ENCODE measurements at places on chromosomes 5 and 9. TPM values are rescaled to one million over a fixed set of nuclear protein-coding genes. Genes with fewer than 3 reads are reported as not detected.

GRCh38 chr9:110638381-110638954 is 30.1 kb upstream of the MUSK start:
- no peaks in the 10 kb centered on the region for H3K27me3 ChIP-seq
- no peaks in the 10 kb centered on the region for H3K4me1 ChIP-seq
- no peaks in the 10 kb centered on the region for H3K36me3 ChIP-seq

The SREK1 gene
- 33.7 TPM for total RNA-seq

DNA sequence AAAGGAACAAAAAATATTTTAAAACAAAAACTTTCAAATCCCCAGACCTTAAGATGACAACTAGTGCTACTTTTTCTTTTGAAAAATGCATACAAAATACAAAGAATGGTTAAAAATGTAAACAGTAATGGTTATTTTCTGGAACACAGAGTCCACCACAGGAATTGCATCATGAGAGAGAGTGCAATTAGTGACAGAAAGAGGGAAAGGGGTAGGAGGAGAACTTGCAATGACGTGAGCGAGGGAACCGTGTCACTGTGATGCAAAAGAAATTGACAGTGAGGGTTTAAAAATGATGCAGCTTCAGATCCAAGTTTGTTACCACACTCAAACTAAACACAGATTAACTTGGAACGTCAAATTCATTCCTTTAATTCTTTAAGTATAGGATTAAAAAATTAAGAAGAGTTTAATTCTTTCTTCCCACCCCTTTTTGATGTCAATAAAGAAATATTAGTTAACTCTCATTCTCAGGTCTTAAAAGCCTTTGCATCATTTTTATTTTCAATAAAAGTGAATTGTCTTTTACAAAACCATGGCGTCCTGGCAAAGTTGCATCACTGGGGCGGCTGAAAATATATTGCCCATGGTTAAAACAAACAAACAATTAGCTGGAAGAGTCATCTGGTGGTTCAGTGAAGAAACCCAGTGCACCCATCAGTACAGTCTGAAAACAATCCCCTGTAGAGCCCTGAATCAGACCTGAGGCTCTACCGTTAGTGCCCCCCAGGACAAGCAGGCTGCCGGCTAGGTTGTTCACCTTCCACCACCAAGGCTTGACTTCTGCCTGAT is 39.5 kb downstream of the MACROH2A1 start:
- H3K27me3 ChIP-seq: no peaks in the 10 kb centered on the region
- H3K4me3 ChIP-seq: no peak overlapping the region
- H3K27ac ChIP-seq: no peak overlapping the region
- peaks cover 85% of the 10 kb centered on the region for H3K36me3 ChIP-seq

GRCh38 chr5:142826741-142827492 is 56.7 kb downstream of the ARHGAP26 start:
- peak; percentile 93 for DNase-seq
- peaks cover 98% of the 10 kb centered on the region for H3K4me1 ChIP-seq
- H3K27me3 ChIP-seq: no peaks in the 10 kb centered on the region
- H3K27ac ChIP-seq: peak overlapping the region; percentile 38
- no peak overlapping the region for H3K4me3 ChIP-seq

The SOX30 gene
- 5.8 TPM for total RNA-seq

The FAXDC2 gene
- not detected for total RNA-seq

GRCh38 chr5:140391312-140391711 is 10.3 kb upstream of the ANKHD1 start:
- H3K4me1 ChIP-seq: no peaks in the 10 kb centered on the region
- no peak overlapping the region for H3K27ac ChIP-seq
- peak; percentile 3 for DNase-seq
- no peaks in the 10 kb centered on the region for H3K36me3 ChIP-seq
- no peaks in the 10 kb centered on the region for H3K27me3 ChIP-seq
- no peak overlapping the region for H3K4me3 ChIP-seq

DNA sequence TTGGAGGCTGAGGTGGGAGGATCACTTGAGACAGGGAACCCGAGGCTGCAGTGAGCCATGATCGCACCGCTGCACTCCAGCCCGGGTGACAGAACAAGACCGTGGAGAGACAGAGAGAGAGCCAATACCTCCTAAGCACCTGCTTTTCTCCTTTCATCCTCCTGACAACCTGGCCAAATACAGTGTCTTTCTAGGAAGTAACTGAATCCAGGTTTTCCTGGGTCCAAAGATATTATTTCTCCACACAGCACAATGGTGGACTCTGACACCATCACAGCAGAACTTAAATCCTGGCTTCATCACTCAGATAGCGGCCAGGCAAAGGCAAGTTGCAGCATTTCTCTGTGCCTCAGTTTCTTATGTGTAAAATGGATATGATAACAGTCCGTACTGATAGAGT is 21.9 kb downstream of the DUSP1 start:
- no peaks in the 10 kb centered on the region for H3K36me3 ChIP-seq
- DNase-seq: no peak
- H3K27ac ChIP-seq: peak overlapping the region; percentile 83
- peaks cover 37% of the 10 kb centered on the region for H3K4me1 ChIP-seq

The CWC27 gene
- total RNA-seq: 27.7 TPM

The SLC1A3 gene
- 62.0 TPM for total RNA-seq

The FGF1 gene
- total RNA-seq: 15.5 TPM

DNA sequence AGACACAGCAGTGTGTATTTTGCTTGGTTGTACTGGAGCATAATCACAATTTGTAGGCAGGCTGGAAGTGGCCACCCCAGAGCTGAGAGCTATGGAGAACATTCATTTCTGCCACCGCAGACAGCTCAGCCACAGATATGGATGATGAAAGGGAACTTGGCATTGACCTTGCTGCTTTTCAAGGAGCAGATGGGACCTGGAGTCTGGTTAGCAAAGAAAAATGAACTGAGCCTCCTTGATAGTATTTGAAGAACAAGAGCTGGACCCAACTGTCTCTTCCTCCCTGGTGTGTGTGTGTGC is 395.2 kb upstream of the ZNF462 start:
- no peak overlapping the region for H3K27ac ChIP-seq
- no peak for DNase-seq
- H3K4me1 ChIP-seq: no peaks in the 10 kb centered on the region
- no peak overlapping the region for H3K4me3 ChIP-seq
- no peaks in the 10 kb centered on the region for H3K36me3 ChIP-seq

DNA sequence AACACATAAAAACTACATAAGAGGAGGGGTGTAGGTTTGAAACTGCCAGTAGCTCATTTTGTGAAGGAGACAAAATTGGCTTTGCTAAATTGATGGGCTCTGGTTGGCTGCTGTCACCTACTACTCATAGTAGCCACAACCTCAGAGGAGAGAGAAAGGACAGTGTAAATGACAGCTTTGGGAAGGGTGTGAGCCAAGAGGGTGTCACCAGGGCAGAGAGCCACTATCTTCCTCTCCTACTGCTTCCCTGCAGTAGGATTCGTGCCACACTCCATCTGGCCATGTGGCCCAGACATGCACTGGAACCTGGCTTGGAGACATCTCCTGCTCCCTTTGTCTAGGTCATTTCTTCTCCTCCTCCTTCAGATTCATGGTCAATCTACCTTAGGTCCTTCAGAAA is 455.9 kb downstream of the ENC1 start:
- peaks cover 23% of the 10 kb centered on the region for H3K4me1 ChIP-seq
- H3K4me3 ChIP-seq: no peak overlapping the region
- no peaks in the 10 kb centered on the region for H3K36me3 ChIP-seq
- H3K27ac ChIP-seq: no peak overlapping the region

The ZFP62 gene
- 14.3 TPM for total RNA-seq

DNA sequence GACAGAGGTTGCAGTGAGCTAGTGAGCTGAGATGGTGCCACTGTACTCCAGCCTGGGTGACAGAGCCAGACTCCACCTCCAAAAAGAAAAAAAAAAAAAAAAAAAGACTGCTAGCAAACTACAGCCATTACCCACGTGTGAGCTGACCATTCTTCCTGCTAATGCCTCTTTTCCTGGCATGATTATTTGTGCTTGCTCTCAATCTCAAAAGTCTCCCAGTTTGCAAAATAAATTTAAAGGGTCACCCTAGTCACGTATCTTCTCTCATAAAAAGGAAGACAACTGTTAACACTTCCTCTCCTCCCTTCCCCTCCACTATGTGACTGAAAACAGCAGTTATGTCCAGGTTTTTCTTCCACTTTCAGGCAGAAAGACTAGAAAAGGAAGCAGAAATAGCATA is 37.2 kb downstream of the TRIM36 start:
- H3K27ac ChIP-seq: no peak overlapping the region
- H3K27me3 ChIP-seq: no peaks in the 10 kb centered on the region
- no peak for DNase-seq

- no peaks in the 10 kb centered on the region for H3K4me1 ChIP-seq
- no peaks in the 10 kb centered on the region for H3K27me3 ChIP-seq
- H3K36me3 ChIP-seq: no peaks in the 10 kb centered on the region
- H3K4me3 ChIP-seq: no peak overlapping the region
- no peak overlapping the region for H3K27ac ChIP-seq
- DNase-seq: no peak
Observed at GRCh38 chr5:131068893-131069643, 96.0 kb downstream of the HINT1 start.

- no peaks in the 10 kb centered on the region for H3K4me1 ChIP-seq
- H3K27me3 ChIP-seq: peaks cover 30% of the 10 kb centered on the region
- no peaks in the 10 kb centered on the region for H3K36me3 ChIP-seq
- no peak overlapping the region for H3K4me3 ChIP-seq
- DNase-seq: no peak
Observed at GRCh38 chr9:133202688-133203453, 6.2 kb downstream of the OBP2B start.

- H3K27ac ChIP-seq: no peak overlapping the region
- H3K4me1 ChIP-seq: no peaks in the 10 kb centered on the region
- H3K27me3 ChIP-seq: no peaks in the 10 kb centered on the region
- no peaks in the 10 kb centered on the region for H3K36me3 ChIP-seq
- no peak overlapping the region for H3K4me3 ChIP-seq
Observed at GRCh38 chr5:53343187-53343586, 137.2 kb upstream of the FST start.

All from SJSA1 (cell line).